Myocyte (in vitro differentiated cells): ENCODE measurements at places on chromosomes 1 and 21. TPM values are rescaled to one million over a fixed set of nuclear protein-coding genes. Genes with fewer than 3 reads are reported as not detected.

Gene RBP7
- not detected in 2 replicates for total RNA-seq

Gene LCE1E
- total RNA-seq = not detected in 2 replicates

- no peak for DNase-seq
These were observed 1017.0 kb downstream of the MRPL39 start for GRCh38 chr21:24590261-24590660.

DNA sequence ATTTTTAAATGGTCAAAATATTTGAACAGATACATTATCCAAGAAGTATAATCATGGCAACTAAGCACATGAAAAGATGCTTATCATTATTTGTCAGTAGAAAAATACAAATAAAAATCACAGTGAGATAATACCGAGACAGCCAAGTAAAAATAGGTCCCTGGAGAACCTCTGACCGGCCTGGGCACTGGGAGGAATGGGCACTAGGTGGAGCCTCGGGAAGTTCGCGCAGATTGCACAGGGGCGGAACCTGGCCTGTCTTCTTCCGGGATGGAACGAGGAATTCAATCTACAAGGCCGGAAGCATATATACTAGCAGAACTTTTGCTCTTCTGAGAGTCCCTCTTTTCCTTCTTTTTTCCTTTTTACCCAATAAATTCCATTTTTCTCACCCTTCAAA is 148.5 kb upstream of the CHRM3 start:
- DNase-seq = no peak

- DNase-seq = peak; percentile 74
These were observed 394.4 kb upstream of the CHRM3 start for GRCh38 chr1:238991765-238992495.

DNA sequence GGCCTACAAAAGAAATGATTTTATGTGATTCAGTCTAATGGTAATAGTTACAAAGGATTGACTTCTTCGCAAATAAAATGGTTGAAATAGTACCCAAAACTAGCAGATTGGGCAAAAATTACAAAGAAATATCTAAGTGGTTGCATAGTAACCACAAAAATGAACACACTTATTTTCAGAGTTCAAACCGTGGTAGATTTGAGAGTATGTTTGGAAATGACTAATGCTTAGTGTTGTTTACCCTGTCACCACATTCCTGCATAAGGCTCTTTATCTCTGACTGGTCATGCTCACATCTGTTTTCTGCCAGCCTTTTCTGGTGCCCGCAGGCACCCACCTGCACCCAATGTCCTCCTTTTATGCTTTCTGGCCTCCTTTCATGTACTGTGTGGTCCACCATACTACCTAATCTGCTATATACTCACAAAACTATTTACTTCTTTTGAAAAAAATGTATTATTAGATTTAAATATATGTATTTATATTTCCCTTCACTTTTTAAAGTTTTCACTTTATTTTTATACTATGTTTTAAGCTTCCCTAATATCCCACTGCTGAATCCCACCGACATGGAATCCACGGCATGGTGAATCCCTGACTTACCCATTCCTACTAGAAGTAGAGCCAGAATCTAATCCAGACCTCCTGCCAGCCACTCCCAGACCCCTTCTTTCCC is 30.3 kb downstream of the PTPRC start:
- DNase-seq = peak; percentile 88
